ENCODE measurements at places on chromosomes 2 and 18.

GRCh38 chr2:235378246-235378645, 115.6 kb upstream of the AGAP1 start:
- no peak for DNase-seq

DNA sequence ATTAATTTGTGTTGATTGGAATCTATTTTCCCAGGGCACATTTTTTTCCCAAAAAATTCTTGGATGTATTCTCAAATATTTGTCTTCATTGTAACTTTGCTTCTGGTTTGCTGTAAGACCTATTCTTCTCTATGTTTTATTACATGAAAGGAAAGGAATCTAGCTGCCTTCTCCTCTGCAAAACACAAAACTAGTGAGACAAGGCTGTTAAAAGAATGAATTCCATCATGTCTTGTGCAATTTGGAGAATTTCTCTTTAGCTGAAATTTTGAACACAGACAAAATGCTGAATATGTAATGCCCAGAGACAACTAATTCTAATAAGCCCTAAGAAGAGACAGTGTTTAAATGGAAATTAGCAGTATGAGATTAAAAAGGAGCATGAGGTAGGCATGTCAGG, 275.9 kb downstream of the CDH20 start:
- no peak for DNase-seq

GRCh38 chr18:41226186-41226585, 728.8 kb upstream of the PIK3C3 start:
- no peak for DNase-seq

DNA sequence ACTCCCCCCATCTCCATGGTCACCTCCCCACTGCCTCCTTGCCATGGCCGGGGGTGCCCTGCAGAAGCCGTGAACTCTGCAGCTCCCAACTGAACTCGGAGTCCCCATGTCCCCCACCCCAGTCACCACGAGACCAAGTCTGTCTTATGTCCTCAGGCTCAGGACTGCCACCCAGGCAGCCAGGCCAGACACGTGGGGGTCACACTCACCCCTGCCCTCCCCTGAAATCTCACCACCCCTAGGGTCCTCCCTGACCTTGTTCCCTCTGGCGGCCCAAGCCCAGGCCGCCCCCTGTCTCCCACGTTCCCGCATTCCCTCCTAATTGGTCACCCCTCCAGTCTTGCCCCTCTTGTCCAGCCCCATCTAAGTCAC, 11.0 kb downstream of the AQP12A start:
- DNase-seq, result no peak

DNA sequence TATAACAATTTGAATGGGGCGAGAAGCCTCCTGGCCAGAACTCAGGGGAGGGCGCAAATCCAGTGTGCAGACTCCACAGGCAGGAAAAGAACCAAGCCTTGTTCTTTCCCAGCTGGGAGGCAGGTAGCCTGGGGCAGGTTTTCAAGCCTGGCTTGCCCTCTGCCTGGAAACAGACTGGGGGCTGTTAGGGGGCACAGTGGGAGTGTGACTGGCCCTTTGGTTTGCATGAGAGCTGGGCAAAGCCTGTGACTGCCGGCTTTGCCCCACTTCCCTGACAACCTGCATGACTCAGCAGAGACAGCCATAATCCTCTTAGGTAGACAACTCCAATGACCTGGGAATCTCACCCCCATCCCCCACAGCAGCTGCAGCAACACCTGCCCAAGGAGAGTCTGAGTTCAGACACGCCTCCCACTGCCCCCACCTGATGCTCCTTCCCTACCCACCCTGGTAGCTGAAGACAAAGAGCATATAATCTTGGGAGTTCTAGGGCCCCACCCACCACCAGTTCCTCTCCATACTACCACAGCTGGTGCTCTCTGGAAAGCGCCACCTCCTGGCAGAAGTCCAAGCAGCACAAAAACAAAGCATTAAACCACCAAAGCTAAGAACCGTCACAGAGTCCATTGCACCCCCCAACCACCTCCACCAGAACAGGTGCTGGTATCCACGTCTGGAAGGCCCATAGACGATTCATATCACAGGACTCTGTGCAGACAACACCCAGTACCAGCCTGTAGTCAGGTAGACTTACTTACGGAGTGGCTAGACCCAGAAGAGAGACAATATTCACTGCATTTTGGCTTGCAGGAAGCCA, 402.5 kb downstream of the STK39 start:
- DNase-seq, result no peak

GRCh38 chr18:3906116-3906750, 456.3 kb downstream of the TGIF1 start:
- DNase-seq, result no peak

DNA sequence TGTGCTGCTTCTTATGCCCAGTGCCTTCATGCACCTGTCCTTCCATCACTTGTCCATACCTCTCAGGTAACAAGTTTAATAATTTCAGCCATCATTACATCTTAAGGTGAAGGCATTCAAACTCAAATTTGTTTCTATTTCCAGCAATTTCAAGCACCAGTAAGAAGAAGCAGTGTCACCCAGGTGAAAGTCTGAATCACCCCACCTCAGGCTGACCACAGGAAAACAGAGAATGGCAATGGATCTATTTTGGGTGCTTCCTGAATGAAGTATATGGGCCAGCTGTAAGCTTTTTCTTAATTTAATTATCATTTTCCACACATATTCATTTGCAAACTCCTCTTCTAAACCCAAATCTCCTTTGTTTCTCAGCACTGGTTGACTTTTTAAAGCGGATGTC, 372.7 kb upstream of the SOX11 start:
- DNase-seq, result no peak

GRCh38 chr2:42826231-42826630, 33.8 kb upstream of the HAAO start:
- no peak for DNase-seq

- no peak for DNase-seq
These were observed 7.2 kb downstream of the RAB11FIP5 start for GRCh38 chr2:73105511-73105971.

DNA sequence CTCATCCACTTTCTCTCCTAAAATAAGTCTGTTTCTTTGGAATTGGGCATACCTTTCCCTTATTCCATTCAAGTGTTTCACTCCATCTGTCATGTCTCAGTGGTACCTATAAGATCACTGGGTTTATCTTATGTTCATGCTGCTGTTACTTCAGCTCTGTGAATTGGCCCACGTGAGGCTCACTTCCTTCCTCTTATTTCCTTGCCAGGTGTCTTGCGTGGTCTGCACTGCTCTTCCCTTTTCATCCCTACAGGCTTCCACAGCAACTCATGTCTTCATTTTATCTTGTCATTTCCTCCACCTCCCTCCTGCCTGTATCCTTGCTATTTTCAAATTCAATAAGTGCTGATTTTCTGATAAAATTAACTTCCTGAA, 159.1 kb upstream of the ALPP start:
- DNase-seq, result no peak

DNA sequence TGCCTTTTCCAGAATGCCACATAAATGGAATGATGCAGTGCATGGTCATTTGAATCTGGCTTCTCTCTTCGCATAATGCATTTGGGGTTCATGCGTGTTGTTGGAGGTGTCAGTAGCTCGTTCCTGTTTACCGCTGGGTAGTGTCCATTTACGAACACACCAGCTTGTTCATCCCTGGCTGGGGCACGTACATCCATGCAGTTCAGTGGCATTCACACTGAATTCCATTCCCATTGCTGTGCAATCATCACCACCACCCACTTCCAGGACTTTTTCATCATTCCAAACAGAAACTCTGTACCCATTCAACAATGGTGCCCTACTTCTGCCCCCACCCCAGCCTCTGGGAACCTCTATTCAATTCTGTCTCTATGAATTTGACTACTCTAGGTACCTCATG, 14.7 kb upstream of the CIDEA start:
- no peak for DNase-seq

GRCh38 chr2:59959944-59960343, 593.5 kb downstream of the BCL11A start:
- DNase-seq, result no peak

DNA sequence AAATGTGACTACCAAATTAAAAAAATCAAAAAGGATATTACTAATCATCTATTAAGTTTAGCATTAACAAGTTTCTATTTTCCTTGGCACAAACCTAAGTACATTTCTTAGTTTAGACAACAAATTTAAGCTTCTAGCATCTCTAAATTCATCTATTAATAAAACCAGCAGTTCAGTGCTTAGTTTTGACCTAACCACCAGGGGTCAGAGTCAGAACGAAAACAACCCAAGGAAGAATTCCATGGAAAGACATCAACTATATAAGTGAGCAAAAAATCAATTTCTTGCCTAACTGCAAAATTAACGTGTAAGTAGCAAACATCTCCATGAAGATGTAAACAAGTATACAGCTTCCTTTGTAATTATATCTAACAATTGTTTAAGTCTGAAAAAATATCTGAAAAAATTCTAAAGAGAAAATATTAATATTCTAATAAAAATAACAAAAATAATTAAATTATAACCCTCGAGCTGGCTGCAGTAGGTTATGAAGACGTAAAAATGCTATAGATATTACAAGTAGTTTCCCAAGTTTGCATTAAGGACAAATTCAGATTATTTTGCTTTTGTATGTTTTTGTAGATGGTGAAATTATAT, 83.7 kb downstream of the CERKL start:
- DNase-seq, result no peak

DNA sequence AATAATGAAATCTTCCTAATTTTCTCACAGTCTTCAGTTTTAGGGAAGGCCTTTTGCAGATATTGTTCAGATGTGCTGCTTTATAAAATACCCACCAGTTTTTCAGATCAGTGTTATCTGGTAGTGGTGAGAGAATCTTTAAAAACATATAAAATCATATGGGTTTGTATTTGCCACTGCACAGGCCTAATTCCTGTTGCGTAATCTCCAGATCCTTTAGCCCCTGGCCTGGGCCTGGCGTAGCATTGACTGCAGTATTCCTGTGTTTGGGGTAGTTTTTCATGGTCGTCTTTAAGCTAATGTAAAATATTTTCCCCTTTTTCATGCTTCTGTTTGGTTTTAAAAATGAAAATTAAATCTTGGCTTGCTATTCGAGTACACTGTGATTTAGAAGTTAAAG, 43.2 kb downstream of the TSHZ1 start:
- no peak for DNase-seq

DNA sequence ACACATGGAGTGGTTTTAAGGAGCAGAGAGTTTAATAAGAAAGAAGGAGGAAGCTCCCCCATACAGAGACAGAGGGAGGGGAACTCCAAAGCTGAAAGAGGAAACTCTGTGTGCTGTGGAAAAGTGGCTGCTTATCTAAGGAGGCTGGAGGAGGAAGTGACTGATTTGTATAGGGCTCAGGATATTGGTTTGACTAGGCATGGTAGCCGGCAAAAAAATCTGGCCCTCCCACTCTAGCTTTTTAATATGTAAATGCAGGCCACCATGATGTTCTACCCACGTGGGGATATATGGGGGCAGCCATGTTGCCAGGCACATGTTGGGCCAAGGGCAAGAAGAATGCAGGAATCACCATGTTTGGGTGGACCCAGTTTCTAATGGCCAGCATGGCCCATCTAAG, 64.3 kb downstream of the HNMT start:
- DNase-seq, result no peak

DNA sequence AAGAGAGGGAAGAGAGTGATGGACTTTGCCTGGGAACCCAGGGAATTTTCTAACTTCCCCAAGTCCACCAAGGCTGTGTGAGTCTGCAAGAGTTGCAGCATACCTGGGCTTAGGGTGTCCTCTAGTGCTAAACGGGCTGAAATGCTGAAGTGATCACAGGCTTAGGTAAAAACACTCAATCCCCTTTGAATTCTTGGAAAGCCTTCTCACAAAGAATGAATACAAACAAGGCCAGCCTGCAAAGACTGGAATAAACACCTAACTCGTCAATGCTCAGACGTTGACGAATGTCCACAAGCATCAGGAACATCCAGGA, 30.0 kb upstream of the BMP10 start:
- DNase-seq, result no peak

GRCh38 chr2:231197706-231198290, 633 bp upstream of the ARMC9 start:
- DNase-seq, result no peak

- peak; percentile 29 for DNase-seq
These were observed 118.9 kb upstream of the CTNNA2 start for GRCh38 chr2:79393806-79394484.

DNA sequence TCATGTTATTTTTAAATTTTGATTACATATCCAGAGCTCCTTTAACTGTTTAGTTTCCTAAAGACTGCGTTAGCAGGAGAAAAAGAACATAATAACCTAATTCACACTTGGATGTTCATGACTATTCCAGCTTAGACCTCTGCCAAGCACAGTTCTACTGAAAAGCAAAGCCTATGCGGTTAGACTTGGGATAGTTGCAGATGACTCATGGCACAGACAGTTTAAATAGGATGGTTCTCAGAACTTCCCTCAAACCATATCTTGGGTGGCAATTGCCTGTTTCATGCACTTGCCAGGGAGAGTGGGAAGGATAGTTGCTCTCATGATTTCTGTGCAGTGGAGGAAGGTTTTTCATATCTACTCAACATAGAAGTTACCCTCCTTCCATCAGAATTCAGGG, 149.7 kb upstream of the KLHL29 start:
- no peak for DNase-seq

GRCh38 chr2:171226461-171226860, 65.8 kb upstream of the TLK1 start:
- DNase-seq, result no peak

DNA sequence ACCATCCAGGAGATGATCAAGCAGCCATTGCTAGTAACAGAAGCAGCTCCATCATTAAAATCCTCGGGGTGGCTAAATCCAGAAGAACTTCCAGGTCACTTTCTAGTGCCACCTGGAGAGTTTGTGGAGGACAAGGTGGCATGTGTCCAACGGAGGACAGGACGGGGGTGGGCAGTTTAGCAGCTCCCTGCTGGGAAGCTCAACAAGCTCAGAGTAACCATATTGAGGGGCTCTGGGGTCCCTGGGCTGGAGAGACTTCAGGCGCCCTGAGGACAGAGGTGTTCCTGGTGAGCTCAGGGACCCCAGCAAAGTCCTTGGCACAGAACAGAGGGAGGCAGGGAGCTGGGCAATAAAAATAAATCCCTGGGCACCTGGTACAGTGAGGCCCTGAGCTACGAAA, 140.0 kb upstream of the FHL2 start:
- no peak for DNase-seq

DNA sequence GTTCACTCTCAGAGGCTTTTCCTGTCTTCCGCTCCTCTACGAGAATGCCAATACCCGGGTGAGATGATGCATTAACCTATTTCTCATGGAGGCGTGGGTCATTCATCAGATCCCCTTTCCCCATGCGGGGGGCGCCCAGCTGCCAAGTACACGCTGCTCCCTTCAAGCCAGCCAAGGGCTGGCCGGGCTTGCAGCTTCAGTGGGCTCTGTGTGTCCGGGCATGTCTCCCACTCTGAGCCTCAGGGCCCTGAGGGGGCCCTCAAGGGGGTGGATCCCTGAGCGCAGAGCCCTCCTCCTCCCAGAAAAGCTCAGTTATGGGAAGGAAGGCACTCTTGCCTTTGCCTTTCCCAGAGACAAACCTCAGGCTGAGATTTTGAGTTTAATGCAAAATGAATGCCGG, 431.8 kb upstream of the MYT1L start:
- no peak for DNase-seq

DNA sequence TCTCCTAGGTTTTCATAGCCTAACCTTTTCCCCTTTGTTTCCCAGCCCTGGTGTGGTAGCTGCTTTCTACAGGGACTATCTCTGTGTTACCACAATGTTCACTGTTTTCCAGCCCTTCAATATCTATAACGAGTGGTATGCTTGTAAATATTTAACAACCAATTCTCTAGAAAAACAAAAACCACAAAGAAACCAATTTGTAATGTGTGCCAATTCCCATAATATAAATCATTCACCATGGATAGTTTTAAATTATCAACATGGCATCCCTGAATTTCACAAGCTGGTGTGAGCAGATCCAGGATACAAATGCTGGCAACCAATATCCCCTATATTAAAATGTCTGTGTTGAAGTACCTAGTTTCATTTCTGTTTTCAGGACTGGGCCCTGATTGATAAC, 207.5 kb upstream of the FBXO11 start:
- no peak for DNase-seq
